ENCODE measurements at places on chromosomes 7 and 10.

GRCh38 chr10:31062856-31063255 lies 31.2 kb upstream of the ZNF438 start:
- DNase-seq = no peak

GRCh38 chr10:71067098-71067740 lies 145.2 kb upstream of the UNC5B start:
- no peak for DNase-seq

- no peak for DNase-seq
These were observed 132.4 kb downstream of the TSPAN12 start for GRCh38 chr7:120725376-120726039.

GRCh38 chr7:1156782-1157535 lies 3.0 kb downstream of the ZFAND2A start:
- DNase-seq = no peak

DNA sequence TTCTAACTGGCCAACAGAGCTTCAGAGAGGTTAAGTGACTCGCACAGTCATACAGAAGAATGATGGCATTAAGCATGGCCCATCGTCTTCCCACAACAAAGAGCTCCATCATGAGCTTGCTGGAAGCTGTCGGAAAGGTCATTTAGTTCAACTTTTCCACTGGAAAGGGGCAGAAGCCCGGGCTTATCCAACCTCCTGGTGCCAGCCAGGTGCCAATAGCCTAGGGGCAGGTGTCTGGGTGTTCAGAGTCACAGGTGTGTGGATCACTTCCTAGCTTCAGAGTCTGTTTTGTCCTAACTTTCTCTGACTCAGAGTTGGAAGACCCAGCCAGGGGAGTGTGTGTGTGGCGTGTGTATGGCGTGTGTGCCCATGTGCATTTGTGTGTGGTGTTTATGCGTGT lies 1.3 kb upstream of the TRPV6 start:
- DNase-seq = no peak

Measured in stimulated activated CD4-positive, alpha-beta T cell treated with anti-CD3 and anti-CD28 coated beads, TNF-alpha, amount 100 ng/mL, for 4 hours (primary cell).